Stimulated activated CD8-positive, alpha-beta memory T cell treated with anti-CD3 and anti-CD28 coated beads, Interleukin-2, amount 100 ng/mL, for 48 hours (primary cell): ENCODE measurements at places on chromosomes 5 and 9.

- no peak for DNase-seq
Measured at GRCh38 chr9:124052401-124052800, 40.8 kb downstream of the LHX2 start.

DNA sequence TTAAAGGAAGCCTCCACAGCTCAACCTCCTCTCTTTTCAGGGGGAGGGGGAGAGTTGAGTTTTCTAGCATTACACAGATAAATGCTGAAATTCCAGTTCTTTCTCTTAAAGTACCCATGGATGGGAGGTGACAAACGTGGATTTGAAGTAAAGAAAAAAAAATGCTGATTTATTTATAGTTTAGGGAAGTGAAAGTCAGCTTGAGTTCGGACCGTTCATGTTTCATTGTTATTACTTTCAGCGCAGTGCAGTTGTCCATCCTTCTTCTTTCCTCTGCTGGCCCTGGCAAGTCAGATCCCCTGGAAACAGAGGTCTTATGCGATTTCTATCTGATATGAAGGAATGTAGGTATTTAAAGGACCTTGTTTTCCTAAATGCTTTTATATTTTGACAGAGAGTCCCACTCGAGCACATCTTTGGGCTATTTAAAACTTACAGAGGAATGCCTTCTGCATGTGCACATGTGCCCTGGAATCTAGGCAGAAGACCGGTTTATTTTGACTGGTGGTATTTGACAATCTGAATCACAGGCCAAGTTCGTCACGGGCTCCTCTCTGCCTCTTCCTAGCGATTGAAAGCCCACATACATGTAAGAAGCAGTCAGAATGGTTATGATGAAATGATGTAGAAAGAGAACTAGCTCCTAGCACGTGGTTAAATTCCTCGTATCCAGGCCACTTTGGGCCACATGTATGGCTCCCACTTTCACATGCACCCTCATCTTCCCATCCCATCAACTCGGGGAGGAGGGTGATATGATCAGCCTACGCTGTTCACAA, 385.2 kb upstream of the KLF4 start:
- no peak for DNase-seq

GRCh38 chr9:131546336-131547084, 1.2 kb downstream of the PRRT1B start:
- no peak for DNase-seq

DNA sequence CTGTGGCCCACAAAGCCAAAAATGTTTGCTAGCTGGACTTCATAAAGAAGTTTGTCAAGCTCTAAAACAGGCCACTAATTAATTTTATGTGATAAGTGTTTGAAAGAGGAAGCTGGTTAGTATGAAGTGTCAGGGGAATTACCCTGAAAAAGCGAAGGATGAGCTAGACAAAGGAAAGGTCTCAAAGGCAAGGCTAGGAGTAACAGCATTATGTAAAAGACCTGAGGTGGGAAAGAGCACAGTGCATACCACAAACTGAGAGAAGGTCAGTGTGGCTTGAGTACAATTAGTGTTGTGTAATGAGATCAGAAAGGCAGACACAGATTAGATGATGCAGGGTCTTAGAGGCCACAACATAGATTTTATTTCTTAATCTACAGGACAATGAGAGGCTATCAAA, 29.6 kb downstream of the RC3H2 start:
- no peak for DNase-seq

- DNase-seq: no peak
Measured at GRCh38 chr9:107593224-107593870, 103.8 kb upstream of the KLF4 start.

DNA sequence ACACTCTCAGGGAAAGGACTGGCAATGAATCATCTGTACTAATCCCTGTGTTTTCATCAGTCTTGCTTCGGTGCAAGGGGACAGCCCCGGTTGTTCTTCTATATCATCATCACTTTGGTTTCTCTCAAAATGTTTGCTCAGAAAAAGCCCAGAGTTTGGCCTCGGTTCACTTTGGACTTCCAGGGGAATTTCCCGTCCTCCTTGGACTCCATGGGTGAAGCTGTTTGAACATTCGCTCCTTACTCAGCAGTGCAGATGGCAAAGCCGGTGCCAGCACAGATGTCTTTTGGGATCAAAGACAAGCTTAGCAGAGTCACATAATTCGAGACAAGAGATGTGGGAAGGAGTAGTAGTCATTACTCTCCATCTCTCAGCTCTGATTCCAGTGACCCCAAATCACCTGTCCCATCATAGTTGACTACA, 69.8 kb upstream of the TNFSF8 start:
- no peak for DNase-seq

DNA sequence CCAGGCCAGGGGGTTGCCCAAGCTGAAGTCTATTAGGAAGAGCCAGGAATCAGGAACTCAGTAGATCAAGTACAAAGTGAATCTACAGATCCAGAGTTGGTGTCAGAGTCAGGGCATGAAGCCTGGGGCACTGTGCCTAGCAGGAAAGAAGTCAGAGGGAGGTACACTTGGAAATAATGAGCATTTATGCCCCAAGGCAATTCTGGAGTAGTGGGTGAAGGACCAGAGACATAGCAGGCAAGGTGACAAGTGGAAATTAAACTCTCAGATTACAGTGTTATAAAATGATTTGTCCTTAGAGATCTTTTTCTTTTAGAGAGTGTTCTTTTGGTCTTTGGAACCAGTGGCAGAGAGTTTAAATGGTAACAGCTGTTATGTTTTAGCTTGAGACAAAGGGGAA, 138.0 kb downstream of the ADAMTSL1 start:
- DNase-seq: no peak

- DNase-seq: peak; percentile 86
Measured at GRCh38 chr5:132063090-132063911, 2.8 kb downstream of the IL3 start.

DNA sequence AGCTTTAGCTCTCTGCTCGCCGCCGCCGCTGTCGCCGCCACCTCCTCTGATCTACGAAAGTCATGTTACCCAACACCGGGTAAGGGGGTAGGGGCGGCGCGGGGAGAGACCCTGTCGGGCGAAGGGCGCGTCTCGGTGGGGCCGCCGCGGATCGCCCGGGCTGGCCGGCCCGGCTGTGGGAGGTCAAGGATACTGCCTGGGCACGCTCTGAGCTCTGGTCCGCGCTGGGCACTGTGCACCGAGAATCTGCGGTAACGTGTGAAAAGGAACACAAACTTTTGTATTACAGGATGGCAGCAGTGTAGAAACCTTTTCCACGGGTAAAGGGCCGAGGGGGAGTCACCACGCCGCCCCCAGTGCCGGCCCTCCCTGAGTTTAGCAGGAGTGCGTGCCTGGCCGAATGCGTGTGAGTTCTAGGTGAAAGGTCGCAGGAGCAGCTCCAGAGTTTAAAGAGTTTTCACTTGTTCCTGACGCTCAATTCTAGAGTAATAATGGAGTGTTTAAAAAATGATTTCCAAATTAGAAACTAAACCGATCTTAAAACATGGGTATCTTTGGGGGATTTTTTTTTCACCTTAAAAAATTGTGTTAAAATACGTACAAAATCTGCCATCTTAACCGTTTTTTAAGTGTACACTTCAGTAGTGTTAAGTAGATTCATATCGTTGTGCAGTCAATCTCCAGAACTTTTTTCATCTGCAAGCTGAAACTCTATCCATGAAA, at the start of gene HSDL2:
Gene HSDL2 (plus strand): TSS at position 7 of the 723 bp plus-strand sequence. CDS start 56 bp downstream, at position 63.
- DNase-seq: peak; percentile 29

DNA sequence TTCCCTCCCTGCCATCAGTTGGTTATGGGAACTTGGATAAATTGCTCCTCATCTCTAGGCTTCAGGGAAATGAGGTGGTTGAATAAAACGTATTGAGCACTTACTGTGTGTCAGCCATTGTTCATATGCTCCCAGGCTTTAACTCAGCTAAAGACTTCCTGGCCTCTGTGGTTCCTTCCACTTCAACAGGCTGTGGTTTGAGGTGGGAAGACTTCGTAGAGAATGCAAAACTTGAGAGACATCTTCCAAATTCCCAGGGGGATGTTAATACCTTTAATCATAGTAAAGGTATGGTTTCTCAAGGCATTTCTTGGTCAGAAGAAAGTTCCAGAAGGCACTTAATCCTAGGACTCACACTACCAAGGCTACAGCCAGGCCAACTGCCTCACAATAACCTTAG, 1.5 kb upstream of the GPX3 start:
- no peak for DNase-seq

DNA sequence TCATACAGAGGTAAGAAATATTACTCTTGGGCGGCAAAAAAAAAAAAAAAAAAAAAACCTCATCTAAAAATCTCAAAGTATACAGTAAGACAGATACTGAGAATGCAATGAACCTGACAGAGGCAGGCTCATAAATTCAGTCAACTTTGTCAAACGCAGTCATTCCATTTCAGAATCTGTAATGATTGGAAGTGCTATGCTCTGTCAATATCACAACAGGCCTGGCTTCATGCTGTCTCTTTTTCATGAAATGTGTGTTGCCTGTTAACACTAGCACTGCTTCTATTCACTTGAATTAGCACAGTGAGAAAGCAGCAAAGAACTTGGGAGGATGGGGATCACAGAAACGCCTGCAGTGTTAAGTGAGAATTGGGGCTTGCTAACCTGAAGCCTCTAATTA, 200.3 kb upstream of the EFNA5 start:
- DNase-seq: no peak

GRCh38 chr5:44769200-44769876, 39.4 kb upstream of the MRPS30 start:
- no peak for DNase-seq

GRCh38 chr5:35129276-35129675, 81.5 kb upstream of the AGXT2 start:
- DNase-seq: no peak

DNA sequence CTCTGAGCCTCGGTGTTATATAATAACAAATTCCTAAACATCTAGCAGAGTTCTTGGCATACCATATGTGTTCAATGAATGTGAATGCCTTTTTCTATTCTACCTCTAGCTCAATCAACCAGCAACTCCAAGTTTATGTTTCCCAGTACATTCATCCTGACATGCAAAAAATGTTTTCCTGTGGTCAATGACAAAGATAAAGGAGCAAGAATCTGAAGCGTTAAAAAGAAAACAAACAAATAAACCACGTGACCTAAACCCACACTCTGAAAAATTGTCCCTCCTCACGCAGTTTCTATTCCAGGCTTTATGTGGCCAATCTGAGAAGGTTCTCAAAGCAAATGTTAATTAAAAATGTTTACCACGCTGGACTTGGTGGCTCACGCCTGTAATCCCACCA, 18.0 kb downstream of the KLF4 start:
- no peak for DNase-seq

DNA sequence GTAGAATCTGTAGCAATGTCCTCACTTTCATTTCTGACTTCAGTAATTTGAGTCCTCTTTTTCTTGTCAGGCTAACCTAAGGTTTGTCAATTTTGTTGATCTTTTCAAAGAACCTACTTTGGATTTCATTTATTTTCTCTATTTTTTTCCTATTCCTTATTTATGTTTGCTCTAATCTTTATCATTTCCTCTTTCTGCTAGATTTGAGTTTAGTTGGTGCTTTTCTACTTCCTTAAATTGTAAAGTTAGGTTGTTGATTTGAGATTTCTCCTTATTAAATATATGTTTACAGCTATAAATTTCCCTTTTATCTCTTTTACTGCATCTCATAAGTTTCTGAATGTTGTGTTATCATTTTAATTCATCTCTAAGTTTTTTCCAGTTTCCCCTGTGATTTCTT, 75.1 kb upstream of the FAM120A start:
- no peak for DNase-seq

DNA sequence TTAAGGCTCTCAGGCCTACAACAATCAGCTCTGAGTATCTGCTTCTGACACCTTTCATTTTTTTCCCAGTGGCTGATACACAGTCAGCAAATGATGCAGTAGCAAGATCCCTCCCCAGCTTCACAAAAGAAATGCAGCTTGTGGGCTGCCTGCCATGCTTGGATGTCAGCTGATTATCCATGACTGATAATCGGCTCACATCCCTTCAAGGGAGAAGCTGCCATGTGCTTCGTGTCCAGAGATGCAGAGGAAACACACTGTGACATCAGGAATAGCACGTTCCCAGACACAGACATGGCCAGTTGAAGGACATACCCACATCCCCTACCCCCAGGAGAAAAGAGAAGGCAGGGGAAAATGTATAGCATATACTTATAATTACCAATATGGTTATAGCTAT, 27.9 kb downstream of the TMEM215 start:
- no peak for DNase-seq

GRCh38 chr5:179151286-179152118, 91.3 kb downstream of the ZNF354C start:
- no peak for DNase-seq

GRCh38 chr5:95842854-95843544, 20.5 kb upstream of the GLRX start:
- peak; percentile 41 for DNase-seq

- DNase-seq: no peak
Measured at GRCh38 chr9:32928912-32929311, 72.5 kb downstream of the APTX start.

DNA sequence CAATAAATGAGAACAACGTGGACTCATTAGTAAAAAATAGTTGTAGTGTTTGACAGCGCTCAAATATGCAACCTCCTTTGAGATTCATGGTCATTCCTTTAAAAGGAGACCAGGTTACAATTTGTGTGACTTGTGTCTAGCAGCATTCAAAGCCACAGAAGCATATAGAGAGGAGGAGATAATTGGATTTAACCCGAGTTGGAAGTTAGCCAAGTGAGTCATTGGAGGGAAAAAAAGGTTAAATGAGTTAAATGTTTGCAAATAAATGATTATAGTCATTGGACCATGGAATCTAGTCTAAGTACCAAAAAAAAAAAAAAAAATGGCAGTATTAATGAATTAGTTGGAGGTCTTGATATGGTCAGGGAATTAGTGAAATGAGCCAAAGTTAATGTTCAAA, 90.9 kb downstream of the ITGA1 start:
- DNase-seq: no peak

- no peak for DNase-seq
Measured at GRCh38 chr5:72233835-72234234, 86.2 kb downstream of the MRPS27 start.

- no peak for DNase-seq
Measured at GRCh38 chr5:90897618-90898017, 339.0 kb downstream of the ADGRV1 start.

GRCh38 chr9:134152022-134152448, 12.3 kb downstream of the RNU6ATAC start:
- no peak for DNase-seq

GRCh38 chr5:60829490-60830266, 14.4 kb downstream of the ELOVL7 start:
- DNase-seq: no peak

DNA sequence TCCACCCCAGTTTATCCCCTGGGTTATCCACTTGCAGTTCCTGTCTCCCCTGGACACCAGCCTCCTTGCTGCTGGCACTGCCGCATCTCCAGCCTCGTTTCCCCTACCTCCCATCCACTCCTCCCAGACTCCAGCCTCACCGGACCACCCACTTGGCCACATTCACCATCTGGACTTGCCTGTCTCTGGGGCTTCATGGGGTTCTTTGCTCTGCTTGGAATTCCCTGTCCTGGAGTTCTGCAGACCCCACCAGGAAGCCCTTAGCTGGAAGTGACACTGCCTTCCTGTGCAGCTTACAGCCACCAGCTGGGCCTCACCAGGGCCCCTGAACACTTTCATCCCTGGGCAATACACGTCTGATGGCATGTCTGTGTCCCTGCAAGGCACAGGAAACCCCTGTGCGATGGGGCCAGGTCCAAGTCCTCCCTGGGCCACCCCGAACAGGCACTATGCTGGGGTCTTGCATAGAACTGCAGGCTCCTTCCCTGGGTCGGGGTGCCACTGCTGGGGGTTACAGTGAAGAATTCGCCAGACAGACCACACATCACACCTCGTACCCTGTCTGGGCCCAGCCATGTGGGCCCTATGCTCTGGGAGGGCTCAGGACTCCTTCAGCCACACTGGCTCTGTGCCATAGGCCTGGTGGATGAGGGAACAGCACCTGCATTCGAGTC, 3.0 kb downstream of the FLT4 start:
- DNase-seq: no peak
